ENCODE measurements at places on chromosomes 6 and 20.

GRCh38 chr20:3794701-3795420 lies 1.2 kb upstream of the CDC25B start:
- DNase-seq = no peak

DNA sequence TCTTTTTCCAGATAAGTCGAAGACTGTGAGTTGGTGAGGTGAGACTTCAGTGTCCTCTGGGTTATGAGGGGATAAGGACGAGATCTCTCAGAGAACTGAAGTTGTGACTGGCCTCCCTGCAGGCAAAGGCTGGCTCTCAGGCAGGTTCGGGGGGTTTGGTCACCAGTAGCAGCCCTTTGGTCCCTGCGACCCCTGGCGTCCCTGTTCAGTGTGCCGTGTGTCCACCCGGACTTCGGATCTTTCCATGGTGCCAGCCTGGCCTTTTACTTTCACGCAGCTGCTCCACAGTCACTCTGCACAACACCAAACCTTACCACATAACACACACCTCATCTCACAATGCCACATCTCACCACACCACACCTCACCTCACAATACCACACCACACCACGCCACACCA lies 131.9 kb downstream of the ERMARD start:
- DNase-seq = no peak

- no peak for DNase-seq
Measured at GRCh38 chr6:111799576-111800258, 73.5 kb downstream of the FYN start.

DNA sequence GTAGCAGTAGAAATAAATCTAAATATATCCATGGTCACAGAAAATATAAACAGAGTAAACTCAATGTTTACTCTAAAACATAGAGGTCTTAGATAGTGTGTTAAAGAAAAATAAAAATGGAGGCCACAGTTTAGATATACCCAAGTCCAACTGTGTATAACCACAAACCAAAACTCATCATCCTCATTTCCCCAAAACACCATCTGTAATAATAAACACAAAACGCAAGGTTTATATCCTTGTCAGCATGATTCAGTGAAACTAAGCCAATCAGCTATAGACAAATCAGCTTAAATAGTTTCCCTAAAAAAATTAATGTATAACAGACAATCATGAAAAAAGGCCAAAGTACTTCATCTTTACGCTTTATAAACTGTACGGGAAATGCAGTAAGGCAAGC lies 2.7 kb upstream of the HACE1 start:
- no peak for DNase-seq

GRCh38 chr6:157539900-157540752 lies 159.1 kb downstream of the ZDHHC14 start:
- no peak for DNase-seq

DNA sequence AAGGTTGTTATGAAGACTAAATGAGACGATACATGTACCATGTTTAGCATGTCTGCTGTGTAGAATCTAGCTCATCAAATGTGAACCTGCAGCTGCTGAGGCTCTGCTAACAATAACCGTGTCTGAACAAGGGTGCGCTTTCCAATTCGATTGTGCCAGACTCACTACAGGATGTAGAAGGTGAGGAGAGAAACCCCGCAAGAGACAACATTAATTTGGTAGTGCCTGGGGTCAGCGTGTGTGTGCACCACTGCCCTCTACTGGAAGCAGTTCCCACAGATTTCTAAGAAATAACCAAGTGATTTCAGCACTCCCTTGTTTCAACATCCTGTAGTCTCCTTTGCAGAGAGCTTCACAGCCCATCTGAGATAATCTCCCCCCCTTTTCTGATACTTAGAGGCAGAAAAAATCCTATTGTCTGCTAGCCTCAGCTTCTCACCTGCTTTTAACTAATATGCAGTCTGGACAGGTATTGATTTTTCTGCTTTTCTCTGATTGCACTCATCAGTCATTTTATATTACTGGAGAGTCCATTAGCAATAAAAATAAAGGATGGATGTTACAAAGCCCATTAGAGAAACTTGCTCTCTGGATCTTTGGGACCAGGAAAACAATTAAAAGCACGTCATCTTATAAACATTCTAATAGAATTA lies 96.7 kb upstream of the BACH2 start:
- DNase-seq = peak; percentile 28

GRCh38 chr6:63859528-63859927 lies 223.9 kb downstream of the PHF3 start:
- DNase-seq = no peak
